ENCODE measurements at places on chromosomes 5 and 9. TPM values are rescaled to one million over a fixed set of nuclear protein-coding genes. Genes with fewer than 3 reads are reported as not detected.

ZBTB5 gene
- total RNA-seq = 3.2 TPM

KLHL3 gene
- total RNA-seq = 1.8 TPM

EPB41L4A gene
- total RNA-seq = 12.1 TPM

LEAP2 gene
- total RNA-seq = 5.9 TPM

IFNK gene
- not detected for total RNA-seq

CERCAM gene
- 8.2 TPM for total RNA-seq

ARHGEF37 gene
- 21.7 TPM for total RNA-seq

OCLN gene
- 96.9 TPM for total RNA-seq

PCDHB5 gene
- total RNA-seq = 3.0 TPM

- peak; percentile 11 for DNase-seq
- peaks cover 6% of the 10 kb centered on the region for H3K4me1 ChIP-seq
- H3K27me3 ChIP-seq = no peaks in the 10 kb centered on the region
- no peaks in the 10 kb centered on the region for H3K36me3 ChIP-seq
- no peak overlapping the region for H3K27ac ChIP-seq
These were observed 74.5 kb downstream of the PTCD2 start for GRCh38 chr5:72394688-72395087.

- no peaks in the 10 kb centered on the region for H3K27me3 ChIP-seq
- H3K4me3 ChIP-seq = no peak overlapping the region
- no peaks in the 10 kb centered on the region for H3K36me3 ChIP-seq
- DNase-seq = no peak
These were observed 187.9 kb upstream of the TLX3 start for GRCh38 chr5:171120986-171121622.

- H3K27me3 ChIP-seq = no peaks in the 10 kb centered on the region
- no peaks in the 10 kb centered on the region for H3K36me3 ChIP-seq
- H3K4me3 ChIP-seq = no peak overlapping the region
- H3K4me1 ChIP-seq = peaks cover 6% of the 10 kb centered on the region
- no peak overlapping the region for H3K27ac ChIP-seq
These were observed 192.2 kb downstream of the SPOCK1 start for GRCh38 chr5:137306903-137307302.

DNA sequence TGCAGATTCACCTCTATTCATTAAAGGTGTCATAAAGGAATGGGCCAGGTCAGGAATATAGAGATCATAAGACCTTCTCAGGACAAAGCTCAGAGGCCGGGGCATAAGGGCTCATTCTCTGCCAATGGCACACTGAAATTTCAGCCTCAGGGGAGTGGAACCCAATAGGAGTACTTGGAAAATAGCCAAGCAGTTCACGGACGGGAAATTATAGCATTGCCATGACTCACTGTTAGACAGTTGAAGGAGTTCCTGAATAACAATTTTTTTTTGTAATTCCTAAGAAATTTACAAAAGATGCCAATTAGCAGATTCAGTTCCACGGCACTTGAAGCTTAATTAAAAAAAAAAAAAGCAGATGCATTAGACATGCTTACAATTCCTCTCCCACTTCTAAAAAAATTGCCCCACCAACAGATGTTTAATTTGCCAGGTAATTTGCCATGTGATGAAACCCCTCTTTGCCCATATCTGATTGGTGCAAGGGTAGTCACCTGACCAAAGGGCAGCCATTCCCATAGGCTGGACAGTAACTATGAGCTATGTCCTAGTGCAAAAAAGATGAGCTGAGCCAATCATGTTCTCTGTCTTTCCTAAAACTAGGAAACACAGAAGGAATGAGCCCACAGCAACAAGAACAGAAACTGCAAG, 58.6 kb downstream of the PTCD2 start:
- H3K4me1 ChIP-seq = no peaks in the 10 kb centered on the region
- no peak overlapping the region for H3K4me3 ChIP-seq
- H3K27me3 ChIP-seq = no peaks in the 10 kb centered on the region
- no peak overlapping the region for H3K27ac ChIP-seq

DNA sequence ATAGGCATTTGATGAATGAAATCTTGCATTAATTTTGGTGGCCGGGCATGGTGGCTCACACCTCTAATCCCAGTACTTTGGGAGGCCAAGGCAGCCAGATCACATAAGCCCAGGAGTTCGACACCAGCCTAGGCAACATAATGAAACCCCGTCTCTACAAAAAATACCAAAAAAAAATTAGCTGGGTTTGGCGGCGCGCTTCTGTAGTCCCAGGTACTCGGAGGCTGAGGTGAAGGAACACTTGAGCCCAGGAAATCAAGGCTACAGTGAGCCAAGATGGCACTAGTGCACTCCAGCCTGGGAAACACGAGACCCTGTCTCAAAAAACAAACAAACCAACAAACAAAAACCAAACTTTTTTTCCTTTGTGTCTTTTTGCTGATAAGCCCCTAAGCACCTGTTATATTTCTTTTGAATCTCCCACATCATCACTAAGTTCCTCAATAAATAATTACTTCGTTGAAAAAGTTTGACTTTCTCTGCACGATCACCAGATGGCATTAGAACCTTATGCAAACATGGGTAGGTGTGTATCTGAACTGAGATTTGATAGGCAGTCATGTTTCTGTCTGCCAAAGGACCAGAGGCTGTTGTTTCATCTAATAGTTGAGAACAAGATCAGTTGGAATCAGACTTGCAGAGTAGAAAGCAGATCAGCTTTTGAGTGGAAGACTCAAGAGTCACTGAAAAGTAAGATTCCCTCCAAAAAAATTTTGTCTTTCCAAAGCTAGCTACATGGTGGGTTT, 5.5 kb upstream of the MATR3 start:
- no peaks in the 10 kb centered on the region for H3K27me3 ChIP-seq
- H3K36me3 ChIP-seq = peaks cover under 1% of the 10 kb centered on the region
- DNase-seq = no peak
- no peak overlapping the region for H3K4me3 ChIP-seq
- H3K4me1 ChIP-seq = peaks cover 7% of the 10 kb centered on the region

GRCh38 chr5:11214864-11215644, 454.0 kb upstream of the DAP start:
- no peak for DNase-seq
- H3K27me3 ChIP-seq = no peaks in the 10 kb centered on the region
- no peak overlapping the region for H3K27ac ChIP-seq
- H3K4me3 ChIP-seq = no peak overlapping the region
- H3K4me1 ChIP-seq = no peaks in the 10 kb centered on the region

- no peak overlapping the region for H3K27ac ChIP-seq
- no peaks in the 10 kb centered on the region for H3K4me1 ChIP-seq
- H3K27me3 ChIP-seq = no peaks in the 10 kb centered on the region
These were observed 11.1 kb downstream of the CCNH start for GRCh38 chr5:87401626-87402025.

- no peak for DNase-seq
- no peaks in the 10 kb centered on the region for H3K4me1 ChIP-seq
- no peak overlapping the region for H3K27ac ChIP-seq
These were observed 29.0 kb upstream of the MYORG start for GRCh38 chr9:34405719-34406118.

GRCh38 chr5:159531554-159532105, 201.3 kb upstream of the IL12B start:
- H3K4me3 ChIP-seq = no peak overlapping the region
- no peaks in the 10 kb centered on the region for H3K36me3 ChIP-seq
- H3K27me3 ChIP-seq = no peaks in the 10 kb centered on the region
- DNase-seq = no peak
- H3K27ac ChIP-seq = no peak overlapping the region

- no peak overlapping the region for H3K4me3 ChIP-seq
- no peaks in the 10 kb centered on the region for H3K4me1 ChIP-seq
- no peak overlapping the region for H3K27ac ChIP-seq
- DNase-seq = no peak
- no peaks in the 10 kb centered on the region for H3K36me3 ChIP-seq
These were observed 81.0 kb downstream of the MRPL36 start for GRCh38 chr5:1718669-1719068.

GRCh38 chr9:126439883-126440653, 113.4 kb downstream of the MVB12B start:
- no peaks in the 10 kb centered on the region for H3K27me3 ChIP-seq
- no peak for DNase-seq
- no peak overlapping the region for H3K27ac ChIP-seq
- H3K36me3 ChIP-seq = no peaks in the 10 kb centered on the region

DNA sequence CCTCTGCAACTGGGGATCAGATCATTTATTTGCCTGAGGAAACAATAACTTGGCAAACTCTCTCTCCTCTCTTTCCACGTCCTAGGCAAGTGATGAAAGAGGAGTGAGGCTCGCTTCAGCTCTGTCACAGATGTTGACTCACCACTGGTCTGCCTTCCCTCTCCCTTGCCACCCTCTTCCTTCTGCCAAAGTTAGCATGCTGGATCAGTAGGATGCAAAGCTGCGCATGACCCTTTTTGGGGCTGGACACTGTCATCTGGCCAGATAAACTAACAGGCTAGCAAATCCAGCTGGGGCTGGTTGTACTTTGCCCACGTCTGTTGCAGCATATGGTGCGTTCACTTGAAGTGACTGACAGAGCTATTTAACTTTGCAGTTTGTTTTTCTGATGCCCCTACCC, 36.2 kb upstream of the SMARCA2 start:
- H3K4me1 ChIP-seq = no peaks in the 10 kb centered on the region
- no peak overlapping the region for H3K4me3 ChIP-seq
- H3K27ac ChIP-seq = no peak overlapping the region

GRCh38 chr5:154228696-154229095, 38.2 kb downstream of the GALNT10 start:
- no peaks in the 10 kb centered on the region for H3K36me3 ChIP-seq
- no peak overlapping the region for H3K27ac ChIP-seq
- H3K4me3 ChIP-seq = no peak overlapping the region
- H3K4me1 ChIP-seq = no peaks in the 10 kb centered on the region
- no peaks in the 10 kb centered on the region for H3K27me3 ChIP-seq

DNA sequence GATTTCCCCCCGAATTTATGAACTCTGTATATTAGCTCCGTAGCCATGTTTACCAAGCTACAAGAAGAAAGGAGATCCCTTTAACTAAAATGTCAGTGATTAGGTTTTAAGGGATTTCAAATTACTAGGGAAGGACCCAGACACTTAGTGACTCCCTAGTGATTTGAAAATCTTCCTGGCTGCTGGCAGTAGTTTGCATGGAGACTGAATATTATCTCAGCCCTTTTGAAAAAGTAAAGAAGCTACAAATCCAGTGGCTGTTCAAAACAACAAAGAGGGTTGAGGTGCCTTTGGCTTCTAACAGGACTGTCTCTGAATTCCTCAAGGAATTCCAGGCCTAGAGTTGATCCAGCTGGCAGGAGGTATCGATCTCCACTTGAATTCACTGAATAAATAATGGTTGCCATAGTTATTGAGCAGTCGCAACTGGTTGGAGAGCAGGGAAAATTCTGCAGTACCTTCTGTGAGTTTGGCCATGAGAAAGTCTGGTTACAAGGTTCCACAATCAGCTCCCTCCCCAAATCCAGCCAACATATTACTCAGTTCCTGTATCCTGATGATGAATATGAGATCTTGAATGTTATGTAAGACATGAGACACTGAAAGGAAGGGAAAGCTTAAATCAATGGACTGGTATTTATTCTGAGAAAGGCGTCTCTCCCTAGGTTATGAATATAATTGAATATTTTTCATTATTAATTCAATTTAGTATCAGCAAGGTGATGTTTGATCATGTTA, 37.7 kb downstream of the NR4A3 start:
- no peaks in the 10 kb centered on the region for H3K36me3 ChIP-seq
- no peak overlapping the region for H3K27ac ChIP-seq
- no peak for DNase-seq
- no peaks in the 10 kb centered on the region for H3K27me3 ChIP-seq
- no peak overlapping the region for H3K4me3 ChIP-seq

- peak overlapping the region; percentile 22 for H3K27ac ChIP-seq
- H3K4me1 ChIP-seq = peaks cover 22% of the 10 kb centered on the region
- peak; percentile 38 for DNase-seq
- H3K4me3 ChIP-seq = no peak overlapping the region
- H3K36me3 ChIP-seq = no peaks in the 10 kb centered on the region
These were observed 15.7 kb upstream of the AQP7 start for GRCh38 chr9:33418090-33418489.

- no peak overlapping the region for H3K4me3 ChIP-seq
- no peaks in the 10 kb centered on the region for H3K4me1 ChIP-seq
- H3K27ac ChIP-seq = peak overlapping the region; percentile 8
- H3K36me3 ChIP-seq = no peaks in the 10 kb centered on the region
These were observed 14.1 kb downstream of the SEMA4D start for GRCh38 chr9:89483592-89484474.

DNA sequence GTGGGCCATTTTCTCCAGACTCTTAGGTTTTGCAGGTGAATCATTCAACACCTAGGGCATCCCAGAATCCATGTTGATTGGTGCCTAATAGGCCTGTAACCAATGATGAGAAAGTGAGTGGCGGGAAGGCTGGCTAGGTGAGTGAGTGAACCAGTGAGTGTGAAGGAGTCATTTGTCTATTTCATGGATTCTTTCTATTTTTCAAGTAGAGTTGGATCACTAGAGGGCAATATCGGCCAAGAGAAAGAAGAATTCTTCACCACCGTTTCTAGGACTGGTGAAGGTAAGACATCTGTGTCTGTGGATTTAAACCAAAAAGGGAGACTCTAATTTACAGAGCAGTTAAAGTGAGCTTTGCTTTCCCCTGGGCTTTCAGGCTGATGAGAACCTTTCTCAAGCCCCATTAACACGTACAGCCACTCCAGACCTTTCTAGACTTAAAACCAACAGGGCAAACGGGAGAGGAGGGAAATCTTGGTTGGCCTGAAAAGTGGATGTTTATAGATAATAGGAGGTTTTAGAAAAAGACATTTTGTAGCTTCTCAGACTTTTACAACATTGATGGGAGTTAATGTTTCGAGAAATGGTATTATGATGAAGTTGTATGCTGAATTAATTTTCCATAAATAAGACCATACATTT, 114.3 kb upstream of the IL12B start:
- no peaks in the 10 kb centered on the region for H3K4me1 ChIP-seq
- no peaks in the 10 kb centered on the region for H3K27me3 ChIP-seq
- H3K27ac ChIP-seq = no peak overlapping the region
- H3K36me3 ChIP-seq = no peaks in the 10 kb centered on the region
- DNase-seq = no peak
